ENCODE measurements at places on chromosomes 5 and 9.

- no peak for DNase-seq
Measured at GRCh38 chr9:131594906-131595665, 49.8 kb downstream of the PRRT1B start.

GRCh38 chr9:7560669-7561305 lies 238.8 kb downstream of the DMAC1 start:
- DNase-seq: no peak

DNA sequence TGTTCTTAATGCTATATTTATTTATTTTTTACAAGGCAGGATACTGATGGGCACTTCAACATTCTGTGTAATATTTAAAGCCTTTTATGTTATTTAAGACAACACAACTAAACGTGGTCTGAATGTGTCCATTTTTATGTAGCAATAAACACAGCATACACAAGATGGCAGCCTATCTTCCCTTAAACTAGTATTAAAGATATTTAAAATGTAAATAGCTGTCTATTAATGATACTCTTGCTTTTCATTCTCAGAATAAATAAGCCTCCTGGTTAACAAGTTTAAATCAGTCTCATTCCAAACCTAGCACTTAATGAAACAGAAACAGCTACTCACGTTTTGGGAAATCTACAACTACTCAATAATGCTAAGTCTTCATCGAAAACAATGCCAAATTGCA lies 315.7 kb downstream of the MCTP1 start:
- no peak for DNase-seq

DNA sequence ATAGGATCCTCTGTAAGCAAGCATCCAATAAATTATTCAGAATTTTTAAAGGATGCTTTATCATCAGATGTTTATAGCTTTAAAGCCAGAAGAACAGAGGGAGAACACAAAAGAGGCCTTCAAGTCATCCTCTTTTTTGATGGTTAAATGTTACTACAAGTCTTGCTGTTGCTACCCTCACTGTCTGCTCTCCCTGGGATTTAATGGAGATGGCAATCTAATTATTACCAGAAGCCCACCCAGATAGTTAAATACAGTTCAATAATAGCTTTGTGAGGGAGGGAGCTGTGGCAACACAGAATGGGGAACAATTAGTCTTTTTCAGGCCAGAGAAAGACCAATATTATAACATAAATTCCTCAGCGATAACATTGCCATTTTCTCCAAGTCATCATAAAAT lies 87.0 kb upstream of the ACTBL2 start:
- no peak for DNase-seq

- DNase-seq: no peak
Measured at GRCh38 chr9:33809506-33809905, 7.5 kb upstream of the UBE2R2 start.

DNA sequence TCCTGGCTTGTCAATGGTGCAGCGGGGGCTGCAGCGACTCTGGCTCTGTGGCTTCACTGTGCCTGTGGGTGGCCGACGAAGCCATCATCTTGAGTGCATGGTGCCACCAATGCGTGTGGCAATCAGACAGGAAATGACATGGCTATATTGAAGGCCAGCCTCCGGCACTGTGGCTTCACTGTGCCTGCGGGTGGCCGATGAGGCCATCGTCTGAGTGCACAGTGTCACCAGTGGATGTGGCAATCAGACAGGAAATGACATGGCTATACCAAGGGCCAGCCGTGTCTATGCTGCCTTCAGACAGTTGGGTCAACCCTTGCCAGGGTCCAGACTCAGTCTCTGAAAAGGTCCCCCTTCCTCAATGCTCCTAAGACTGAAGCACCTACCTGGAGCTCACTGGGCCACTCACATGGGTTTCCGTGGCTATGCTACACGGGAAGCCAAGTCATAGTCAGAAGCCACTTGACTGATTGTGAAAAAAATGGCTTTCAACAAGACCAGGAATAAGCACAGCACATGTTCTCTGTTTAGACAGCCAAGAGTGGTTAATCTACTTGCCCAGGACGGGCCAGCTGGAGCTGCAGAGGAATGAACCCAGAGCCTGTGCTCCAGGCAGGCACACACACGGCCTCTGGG lies 67.5 kb upstream of the S1PR3 start:
- DNase-seq: peak; percentile 36

- DNase-seq: no peak
Measured at GRCh38 chr5:177312649-177313181, 1.0 kb upstream of the MXD3 start.

GRCh38 chr5:126984632-126985031 lies 45.7 kb downstream of the MARCHF3 start:
- DNase-seq: no peak

DNA sequence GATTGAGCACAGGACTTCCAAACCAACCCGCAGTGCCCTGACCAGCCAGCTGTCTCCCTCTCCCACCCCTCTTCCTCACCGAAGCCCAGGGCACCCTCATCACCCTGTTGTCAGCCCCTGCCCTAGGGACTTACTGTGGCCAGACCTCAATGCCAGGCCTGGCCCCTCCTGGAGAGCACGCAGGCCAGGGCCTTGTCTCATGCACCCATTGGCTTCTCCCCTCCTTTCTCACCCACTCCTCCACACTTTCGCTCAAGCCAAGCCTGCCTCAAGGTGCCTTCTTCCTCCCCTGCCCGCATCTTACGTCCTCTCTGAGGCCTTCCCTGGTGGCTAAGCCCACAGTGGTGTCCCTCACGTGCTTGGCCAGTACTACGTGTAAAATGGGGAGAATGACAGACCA lies 33.3 kb upstream of the N4BP3 start:
- DNase-seq: no peak

DNA sequence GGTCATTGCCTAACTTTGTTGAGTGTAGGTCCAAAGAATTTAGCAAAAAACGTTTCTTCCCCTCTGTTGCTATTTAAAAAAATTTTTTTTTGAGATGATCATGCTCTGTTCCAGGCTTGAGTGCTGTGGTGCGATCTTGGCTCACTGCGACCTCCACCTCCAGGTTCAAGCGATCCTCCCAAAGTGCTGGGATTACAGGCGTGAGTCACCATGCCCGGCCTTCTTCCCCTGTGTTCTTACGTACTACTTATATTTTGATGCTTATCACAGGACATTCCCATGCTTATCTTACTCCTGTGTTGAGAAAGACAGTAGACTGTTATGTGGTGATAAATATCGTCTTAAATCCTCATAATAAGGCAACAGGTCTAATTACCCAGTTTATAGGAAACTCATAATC lies 2.5 kb downstream of the ACER2 start:
- DNase-seq: no peak

DNA sequence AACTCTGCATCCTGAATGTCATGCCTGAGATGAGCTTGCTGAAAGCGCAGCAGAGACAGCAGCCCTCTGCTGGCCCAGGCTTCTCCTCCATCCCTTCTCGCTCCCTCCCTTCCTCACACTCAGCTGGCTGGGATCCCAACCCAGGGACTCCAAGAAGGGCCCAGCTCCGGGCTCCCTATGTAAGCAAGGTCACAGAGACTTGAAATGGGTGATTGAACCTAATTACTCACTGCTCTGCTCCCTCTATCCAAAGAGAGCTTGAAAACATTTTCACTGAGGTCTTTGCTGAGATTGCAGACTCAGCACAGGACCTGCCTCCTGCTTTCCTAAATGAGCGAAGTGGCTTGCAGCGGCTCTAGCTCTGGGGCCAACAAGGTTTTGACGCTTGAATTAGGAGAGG lies 42.8 kb downstream of the RAPGEF1 start:
- no peak for DNase-seq

GRCh38 chr5:2399096-2399495 lies 352.4 kb downstream of the IRX2 start:
- DNase-seq: no peak

- no peak for DNase-seq
Measured at GRCh38 chr5:175457466-175457865, 13.5 kb upstream of the DRD1 start.

- DNase-seq: no peak
Measured at GRCh38 chr5:106862450-106863193, 808.1 kb downstream of the EFNA5 start.

DNA sequence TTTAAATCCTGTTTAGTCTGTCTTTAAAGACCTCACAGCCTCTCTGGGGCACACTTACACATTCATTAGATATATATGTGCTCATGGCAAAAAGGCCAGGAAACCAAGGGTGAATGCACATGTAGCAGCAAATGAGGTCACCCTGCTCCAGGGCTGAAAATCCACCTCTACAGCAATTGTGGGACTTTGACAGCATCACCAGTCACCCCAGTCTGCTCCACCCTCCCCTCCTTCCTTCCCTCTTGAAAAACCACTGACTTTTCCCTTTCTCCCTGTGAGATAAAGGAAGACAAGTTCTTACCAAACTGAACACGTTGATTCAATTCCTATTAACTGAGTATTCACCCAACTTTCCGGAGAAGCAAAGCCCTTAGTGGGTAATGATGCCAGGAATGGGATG lies 15.2 kb upstream of the SH3RF2 start:
- no peak for DNase-seq

- DNase-seq: no peak
Measured at GRCh38 chr9:12846035-12846434, 71.2 kb downstream of the LURAP1L start.

GRCh38 chr9:133144904-133145851 lies 18.5 kb downstream of the GBGT1 start:
- no peak for DNase-seq

DNA sequence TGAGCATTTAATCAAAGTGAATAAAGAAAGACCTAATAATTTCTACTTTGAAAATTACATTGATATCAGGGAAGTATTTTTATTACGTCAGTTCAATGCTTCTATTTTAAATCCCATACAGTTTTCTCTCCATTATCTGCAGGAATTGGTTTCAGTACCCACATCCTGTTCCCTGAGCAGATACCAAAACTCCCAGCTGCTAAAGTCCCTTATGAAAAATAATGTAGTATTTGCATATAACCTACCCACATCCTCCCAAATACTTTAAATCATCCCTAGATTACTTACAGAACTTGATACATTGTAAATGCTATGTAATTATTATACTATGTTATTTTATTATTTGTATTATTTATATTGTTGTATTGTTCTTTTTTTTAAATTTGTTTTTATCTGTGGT lies 125.4 kb upstream of the MINAR2 start:
- DNase-seq: no peak

GRCh38 chr5:140214831-140215230 lies 39.8 kb downstream of the CYSTM1 start:
- DNase-seq: no peak

DNA sequence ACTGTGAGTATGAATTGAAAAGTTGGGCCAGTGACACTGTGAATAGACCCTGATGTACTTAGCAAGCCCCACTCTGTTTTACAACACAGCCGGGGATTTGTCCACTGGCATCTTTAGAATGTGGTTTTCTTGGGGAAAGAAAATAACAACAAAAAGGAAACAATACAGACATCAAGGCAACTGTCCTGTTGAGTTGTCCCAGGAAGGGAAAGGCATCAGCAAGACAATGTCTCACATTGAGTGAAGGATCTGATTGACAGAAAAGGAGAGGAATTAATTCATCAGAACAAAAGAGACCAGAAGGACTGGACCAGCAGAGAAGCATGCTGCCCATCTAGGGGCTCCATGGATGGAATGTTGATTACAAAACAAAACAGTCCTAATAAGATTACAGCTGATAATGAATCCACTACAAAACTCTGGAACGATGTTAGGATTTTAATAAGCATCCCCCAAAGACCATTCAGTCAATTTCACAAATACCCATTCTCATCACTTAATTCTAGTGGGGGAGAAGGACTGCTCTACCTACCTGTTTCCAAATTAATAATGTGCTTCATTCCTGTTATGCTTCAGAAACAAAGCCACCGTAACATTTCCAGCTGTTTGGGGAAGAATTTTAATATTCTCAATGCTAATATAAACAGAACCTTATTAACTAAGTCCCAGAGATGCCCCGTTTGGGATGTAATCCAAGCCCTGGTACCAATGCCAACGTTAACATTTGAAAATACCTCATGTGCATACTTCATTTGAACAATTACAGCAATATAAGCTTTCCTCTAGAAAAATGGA lies 298.0 kb downstream of the SPOCK1 start:
- no peak for DNase-seq

DNA sequence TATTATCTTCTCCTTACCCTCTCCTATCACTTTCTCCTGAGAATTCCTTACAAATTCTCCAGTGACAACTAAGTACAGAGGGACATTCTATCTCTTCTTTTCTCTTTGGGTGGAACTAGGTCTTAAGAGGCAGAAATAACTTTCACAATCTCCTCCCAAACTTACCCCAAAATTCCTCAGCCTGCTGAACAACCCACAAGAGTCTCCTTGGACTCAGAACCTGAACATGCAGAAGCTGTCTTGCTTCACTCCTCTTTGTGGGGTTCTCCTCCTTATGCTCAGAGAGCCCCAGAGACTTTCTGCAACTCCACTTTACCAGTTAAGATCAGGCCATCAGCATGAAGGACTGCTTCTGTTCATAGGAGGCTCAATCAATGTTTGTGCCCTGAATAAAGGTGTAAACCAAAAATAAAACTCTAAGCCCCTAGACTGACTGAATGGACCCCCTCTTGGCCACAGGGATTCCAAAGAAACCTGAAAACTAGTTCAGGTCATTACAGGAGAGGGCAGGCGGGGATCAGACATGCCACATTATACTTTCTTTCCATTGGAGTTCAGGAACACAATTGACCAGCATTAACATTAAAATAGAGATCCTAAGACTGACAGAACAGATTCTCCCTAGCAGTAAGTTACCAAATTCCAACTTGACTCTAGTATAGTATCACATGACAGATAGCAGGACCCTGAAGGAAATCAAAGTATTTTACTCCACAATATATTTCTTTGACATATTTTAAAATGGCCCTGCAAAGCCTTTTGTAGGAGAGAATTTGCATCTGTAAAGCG lies 179.7 kb upstream of the FBXL17 start:
- DNase-seq: no peak

GRCh38 chr5:10307206-10308148 lies at the start of gene CMBL:
TSS of gene CMBL (minus strand) at chr5:10307902. CDS start at chr5:10290762, 17,140 bp downstream.
- peak; percentile 59 for DNase-seq

GRCh38 chr9:15372455-15372854 lies 50.2 kb upstream of the SNAPC3 start:
- no peak for DNase-seq

GRCh38 chr9:70374962-70375618 lies 39.4 kb downstream of the KLF9 start:
- DNase-seq: no peak

- DNase-seq: no peak
Measured at GRCh38 chr5:32767948-32768467, 56.9 kb downstream of the NPR3 start.

- DNase-seq: no peak
Measured at GRCh38 chr5:158856794-158857193, 242.9 kb downstream of the EBF1 start.

GRCh38 chr9:19429595-19429994 lies 20.8 kb downstream of the ACER2 start:
- no peak for DNase-seq

- no peak for DNase-seq
Measured at GRCh38 chr5:103263054-103263453, 4.5 kb downstream of the MACIR start.

GRCh38 chr5:27026801-27027200 lies 11.6 kb downstream of the CDH9 start:
- DNase-seq: no peak

DNA sequence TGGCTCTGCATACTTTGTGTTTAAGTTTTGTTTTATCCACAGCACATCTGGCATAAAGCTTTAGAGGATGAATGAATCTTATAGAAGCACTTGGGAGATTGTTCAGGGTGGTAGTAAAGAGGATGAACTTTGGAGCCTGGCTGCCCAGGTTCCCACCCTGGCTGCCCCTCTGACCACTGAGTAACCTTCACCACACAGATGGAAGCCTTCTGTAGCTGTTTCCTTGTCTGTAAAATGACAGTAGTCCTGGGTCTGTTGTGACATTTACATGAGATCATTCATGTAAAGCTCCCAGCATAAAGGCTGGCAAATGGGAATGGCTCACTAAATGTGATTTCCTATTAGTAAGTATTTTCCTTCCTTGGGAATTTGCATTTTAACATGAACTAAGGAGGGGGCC lies 85.7 kb upstream of the FAM169A start:
- no peak for DNase-seq

Data from activated T-cell treated with anti-CD3 and anti-CD28 coated beads, Interleukin-2, amount 50 U/mL, for 24 hours (primary cell).